ENCODE measurements at places on chromosomes 7 and 10.

- H3K27ac ChIP-seq = no peak overlapping the region
- no peaks in the 10 kb centered on the region for H3K36me3 ChIP-seq
- no peak for DNase-seq
- no peaks in the 10 kb centered on the region for H3K4me1 ChIP-seq
Observed at GRCh38 chr7:128725531-128725930, 13.6 kb upstream of the CALU start.

DNA sequence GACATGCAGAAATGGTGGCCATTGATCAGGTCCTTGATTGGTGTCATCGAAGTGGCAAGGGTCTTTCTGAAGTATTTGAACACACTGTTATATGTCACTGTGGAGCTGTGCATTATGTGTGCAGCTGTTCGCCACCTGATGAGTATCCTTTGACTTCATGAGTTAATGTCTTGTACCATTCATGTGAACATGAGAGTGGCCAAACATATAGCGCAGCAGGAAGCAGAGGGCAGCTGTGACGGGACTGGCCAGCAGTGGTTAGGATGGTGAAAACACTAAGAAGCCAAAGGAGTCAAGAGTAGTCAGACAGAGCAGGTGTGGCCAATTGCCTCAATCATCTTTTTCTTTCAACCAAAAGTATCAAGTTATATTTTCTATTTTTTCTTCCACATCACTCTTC lies 167.4 kb downstream of the IMMP2L start:
- H3K4me3 ChIP-seq = no peak overlapping the region
- H3K27ac ChIP-seq = no peak overlapping the region
- no peaks in the 10 kb centered on the region for H3K36me3 ChIP-seq
- no peak for DNase-seq
- no peaks in the 10 kb centered on the region for H3K4me1 ChIP-seq

GRCh38 chr7:47314248-47314647 lies 267.7 kb downstream of the TNS3 start:
- no peak for DNase-seq
- H3K36me3 ChIP-seq = no peaks in the 10 kb centered on the region
- H3K4me1 ChIP-seq = no peaks in the 10 kb centered on the region
- peaks cover 8% of the 10 kb centered on the region for H3K27me3 ChIP-seq
- H3K4me3 ChIP-seq = no peak overlapping the region

GRCh38 chr7:144857463-144857862 lies 21.6 kb upstream of the TPK1 start:
- no peaks in the 10 kb centered on the region for H3K4me1 ChIP-seq
- no peak overlapping the region for H3K4me3 ChIP-seq
- no peak overlapping the region for H3K27ac ChIP-seq
- no peak for DNase-seq
- peaks cover 30% of the 10 kb centered on the region for H3K27me3 ChIP-seq

- H3K4me3 ChIP-seq = no peak overlapping the region
- peaks cover 9% of the 10 kb centered on the region for H3K27me3 ChIP-seq
- H3K27ac ChIP-seq = no peak overlapping the region
- H3K4me1 ChIP-seq = no peaks in the 10 kb centered on the region
- no peaks in the 10 kb centered on the region for H3K36me3 ChIP-seq
Observed at GRCh38 chr10:84634636-84635035, 306.2 kb downstream of the CCSER2 start.

GRCh38 chr10:1153805-1154351 lies 97.7 kb downstream of the WDR37 start:
- DNase-seq = no peak
- peaks cover 2% of the 10 kb centered on the region for H3K36me3 ChIP-seq
- H3K4me3 ChIP-seq = no peak overlapping the region
- H3K27ac ChIP-seq = no peak overlapping the region
- peaks cover 9% of the 10 kb centered on the region for H3K4me1 ChIP-seq

- no peak overlapping the region for H3K27ac ChIP-seq
- peaks cover 6% of the 10 kb centered on the region for H3K36me3 ChIP-seq
- peaks cover 23% of the 10 kb centered on the region for H3K4me1 ChIP-seq
- H3K27me3 ChIP-seq = no peaks in the 10 kb centered on the region
- H3K4me3 ChIP-seq = no peak overlapping the region
Observed at GRCh38 chr10:58280477-58280876, 11.5 kb downstream of the CISD1 start.

DNA sequence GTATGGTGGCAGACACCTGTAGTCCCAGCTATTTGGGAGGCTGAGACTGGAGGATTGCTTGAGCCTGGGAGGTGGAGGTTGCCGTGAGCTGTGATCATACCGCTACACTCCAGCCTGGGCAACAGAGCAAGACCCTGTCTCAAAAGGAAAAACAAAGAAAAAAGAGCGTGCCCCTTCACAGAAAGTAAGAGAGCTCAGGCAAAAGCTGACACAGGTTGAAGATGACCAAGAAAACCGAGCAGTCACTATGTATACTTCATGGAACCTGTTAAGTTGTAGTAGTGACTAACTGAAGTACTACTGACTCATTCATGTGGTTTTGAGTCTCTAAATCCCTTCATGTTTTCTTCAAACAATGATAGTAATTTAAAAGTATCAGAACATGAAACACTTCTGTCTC lies 1.2 kb upstream of the PRRT4 start:
- no peak for DNase-seq
- no peak overlapping the region for H3K27ac ChIP-seq
- peak overlapping the region; percentile 92 for H3K4me3 ChIP-seq

DNA sequence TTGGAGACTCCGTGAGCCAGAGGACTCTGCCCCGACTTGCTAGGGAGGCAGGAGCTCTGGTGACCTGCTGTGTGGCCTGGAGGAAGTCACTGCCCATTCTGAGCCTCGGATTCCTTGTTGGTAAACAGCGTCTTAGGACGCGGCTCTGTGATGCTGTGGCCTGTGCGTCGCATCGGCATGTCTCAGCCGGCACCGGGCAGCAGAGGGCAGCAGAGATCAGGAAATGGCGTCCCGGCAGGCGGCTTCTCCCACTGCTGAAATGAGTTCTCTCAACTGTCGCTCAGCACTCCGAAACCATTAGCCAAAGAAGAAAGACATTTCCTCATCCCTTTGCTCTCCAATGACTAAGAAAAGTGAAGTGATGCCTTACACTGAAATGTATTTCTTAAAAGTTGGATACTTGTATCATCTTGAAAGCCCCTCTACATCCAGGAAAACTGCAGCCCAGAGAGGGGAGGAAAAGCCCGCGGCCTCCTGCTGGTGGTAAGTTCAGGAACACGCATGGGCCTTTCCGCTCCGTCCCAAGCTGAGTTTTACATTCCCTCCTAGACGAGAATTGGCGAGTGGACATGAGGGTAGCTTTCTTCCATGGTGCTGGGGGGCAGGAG lies 91.7 kb downstream of the WDR11 start:
- H3K4me1 ChIP-seq = no peaks in the 10 kb centered on the region
- H3K27me3 ChIP-seq = peaks cover 38% of the 10 kb centered on the region
- peak; percentile 58 for DNase-seq
- no peak overlapping the region for H3K27ac ChIP-seq

- no peaks in the 10 kb centered on the region for H3K4me1 ChIP-seq
- no peaks in the 10 kb centered on the region for H3K36me3 ChIP-seq
Observed at GRCh38 chr7:3141326-3141725, 97.7 kb upstream of the CARD11 start.

GRCh38 chr10:60573336-60573735 lies 183.7 kb upstream of the ANK3 start:
- no peak for DNase-seq
- no peaks in the 10 kb centered on the region for H3K27me3 ChIP-seq
- H3K4me3 ChIP-seq = peak overlapping the region; percentile 17
- peaks cover 39% of the 10 kb centered on the region for H3K4me1 ChIP-seq
- peaks cover 1% of the 10 kb centered on the region for H3K36me3 ChIP-seq
- H3K27ac ChIP-seq = peak overlapping the region; percentile 56

DNA sequence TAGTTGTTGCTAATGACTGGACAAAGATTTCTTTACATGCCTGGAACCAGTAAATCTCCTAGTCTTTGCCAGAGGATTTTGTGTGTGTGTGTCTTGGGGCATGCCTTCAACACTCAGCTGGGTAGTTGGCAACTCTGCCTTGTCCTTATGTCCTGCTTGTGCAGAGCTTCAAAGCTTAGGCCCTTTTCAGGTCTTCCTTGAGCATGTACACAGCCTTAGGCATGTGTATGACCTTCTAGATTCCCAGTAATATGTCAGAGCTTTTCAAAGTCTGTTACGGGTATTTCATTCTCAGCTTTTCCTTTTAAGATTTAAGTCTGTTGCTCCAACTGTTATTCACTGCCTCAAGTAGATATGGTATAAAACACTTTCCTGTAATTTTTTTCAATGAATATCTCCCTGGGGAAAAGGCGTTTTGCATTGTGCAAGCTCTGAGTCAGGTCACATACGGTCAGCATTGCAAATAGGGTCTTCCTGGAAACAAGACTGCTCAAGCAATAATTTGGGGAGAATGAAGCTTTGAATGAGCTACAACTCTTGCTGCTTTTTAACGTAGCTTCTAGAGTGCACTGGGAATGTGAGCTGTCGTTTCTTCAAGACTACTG lies 25.5 kb downstream of the SHOC2 start:
- H3K4me1 ChIP-seq = peaks cover 67% of the 10 kb centered on the region
- H3K27ac ChIP-seq = no peak overlapping the region
- H3K36me3 ChIP-seq = peaks cover 6% of the 10 kb centered on the region
- DNase-seq = no peak
- no peak overlapping the region for H3K4me3 ChIP-seq

- H3K4me3 ChIP-seq = no peak overlapping the region
- no peaks in the 10 kb centered on the region for H3K27me3 ChIP-seq
- no peak for DNase-seq
- no peaks in the 10 kb centered on the region for H3K4me1 ChIP-seq
- no peak overlapping the region for H3K27ac ChIP-seq
Observed at GRCh38 chr10:120516426-120516825, 59.4 kb downstream of the PLPP4 start.

GRCh38 chr7:27173511-27173955 lies 587 bp downstream of the HOXA10 start:
- peak overlapping the region; percentile 69 for H3K4me3 ChIP-seq
- peaks cover 75% of the 10 kb centered on the region for H3K27me3 ChIP-seq
- peaks cover 18% of the 10 kb centered on the region for H3K4me1 ChIP-seq
- no peak overlapping the region for H3K27ac ChIP-seq

DNA sequence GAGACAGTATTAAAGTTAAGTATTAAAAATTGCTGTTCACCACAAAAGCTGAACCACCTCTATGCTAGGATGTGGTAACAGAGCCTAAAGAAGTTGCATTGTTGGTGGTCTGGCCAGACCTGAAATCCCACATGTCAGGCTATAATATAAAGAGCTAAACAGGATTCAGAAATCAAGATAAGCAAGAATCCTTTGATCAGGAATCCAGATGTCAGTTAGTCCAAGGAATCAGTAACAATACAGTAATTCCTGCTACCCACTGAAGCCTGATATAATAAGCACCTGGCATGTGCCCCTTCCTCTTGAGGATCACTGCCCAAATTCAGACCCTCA lies 48.9 kb downstream of the ZNF277 start:
- no peaks in the 10 kb centered on the region for H3K27me3 ChIP-seq
- peaks cover 2% of the 10 kb centered on the region for H3K36me3 ChIP-seq
- DNase-seq = no peak
- no peak overlapping the region for H3K27ac ChIP-seq
- H3K4me3 ChIP-seq = no peak overlapping the region

DNA sequence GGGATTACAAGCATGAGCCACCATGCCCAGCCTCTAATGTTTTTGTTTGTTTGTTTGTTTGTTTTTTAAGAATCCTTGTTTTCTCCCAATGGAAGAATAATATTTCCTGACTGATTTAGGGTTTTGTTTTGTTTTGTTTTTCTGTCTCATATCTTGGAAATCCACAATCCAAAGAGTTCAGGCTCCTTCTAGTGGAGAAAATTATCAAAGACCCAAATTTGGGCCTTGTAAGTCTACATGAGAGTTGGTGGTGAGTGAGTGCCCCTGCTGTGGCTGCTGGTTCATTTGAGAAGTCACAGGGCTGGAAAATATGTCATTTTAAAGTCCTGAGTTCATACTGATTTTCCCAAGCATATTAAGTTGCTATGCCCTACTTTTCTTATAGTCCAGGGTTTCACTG lies 33.5 kb upstream of the KLHL7 start:
- DNase-seq = no peak
- no peaks in the 10 kb centered on the region for H3K4me1 ChIP-seq
- peaks cover 22% of the 10 kb centered on the region for H3K27me3 ChIP-seq
- H3K27ac ChIP-seq = no peak overlapping the region
- H3K36me3 ChIP-seq = no peaks in the 10 kb centered on the region
- H3K4me3 ChIP-seq = no peak overlapping the region

- peaks cover 88% of the 10 kb centered on the region for H3K4me1 ChIP-seq
- peak overlapping the region; percentile 97 for H3K27ac ChIP-seq
- peaks cover 27% of the 10 kb centered on the region for H3K36me3 ChIP-seq
- H3K4me3 ChIP-seq = peak overlapping the region; percentile 27
- DNase-seq = no peak
- H3K27me3 ChIP-seq = no peaks in the 10 kb centered on the region
Observed at GRCh38 chr10:124707144-124707467, 37.1 kb downstream of the FAM53B start.

DNA sequence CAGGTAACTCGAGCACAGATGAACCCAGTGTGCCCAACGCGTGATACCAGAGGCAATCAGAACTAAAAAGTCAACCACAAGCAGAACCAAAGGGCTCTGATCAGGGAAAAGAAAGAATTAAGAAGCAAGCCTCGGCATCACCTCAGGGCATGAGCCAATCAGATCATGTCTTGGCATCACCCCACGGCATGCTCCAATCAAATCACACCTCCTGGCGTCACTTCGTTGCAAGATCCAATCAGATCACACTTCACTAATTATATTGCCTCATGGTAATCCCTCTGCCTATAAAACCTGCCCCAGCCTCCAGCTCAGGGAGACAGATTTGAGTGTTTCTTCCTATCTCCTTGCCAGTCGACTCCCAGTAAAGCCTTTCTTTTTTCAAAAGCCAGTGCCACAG lies 46.8 kb downstream of the TYW1B start:
- no peak for DNase-seq
- peaks cover 5% of the 10 kb centered on the region for H3K4me1 ChIP-seq
- H3K36me3 ChIP-seq = peaks cover 2% of the 10 kb centered on the region
- no peak overlapping the region for H3K27ac ChIP-seq
- no peak overlapping the region for H3K4me3 ChIP-seq
- H3K27me3 ChIP-seq = no peaks in the 10 kb centered on the region

GRCh38 chr7:116687801-116688201 lies 15.8 kb downstream of the MET start:
- no peak overlapping the region for H3K4me3 ChIP-seq
- H3K27ac ChIP-seq = no peak overlapping the region
- no peaks in the 10 kb centered on the region for H3K4me1 ChIP-seq
- peaks cover 47% of the 10 kb centered on the region for H3K27me3 ChIP-seq

GRCh38 chr7:157769086-157769485 lies 432.3 kb downstream of the DNAJB6 start:
- H3K27ac ChIP-seq = no peak overlapping the region
- no peak for DNase-seq
- no peaks in the 10 kb centered on the region for H3K36me3 ChIP-seq
- peaks cover 6% of the 10 kb centered on the region for H3K27me3 ChIP-seq
- no peaks in the 10 kb centered on the region for H3K4me1 ChIP-seq

GRCh38 chr10:34908481-34908880 lies 93.4 kb upstream of the PARD3 start:
- H3K27ac ChIP-seq = no peak overlapping the region
- no peak overlapping the region for H3K4me3 ChIP-seq
- H3K36me3 ChIP-seq = peaks cover 3% of the 10 kb centered on the region
- no peak for DNase-seq
- peaks cover 17% of the 10 kb centered on the region for H3K27me3 ChIP-seq
